CD4-positive, alpha-beta T cell treated with Interferon alpha-2 for 1 hour (primary cell): ENCODE measurements at places on chromosomes 11 and 22.

- no peak for DNase-seq
Measured at GRCh38 chr11:110242188-110242587, 54.2 kb downstream of the RDX start.

GRCh38 chr11:77771135-77771534 lies 49.4 kb downstream of the RSF1 start:
- no peak for DNase-seq

- DNase-seq: no peak
Measured at GRCh38 chr11:112315057-112315720, 54.5 kb upstream of the PLET1 start.

GRCh38 chr11:64371201-64371600 lies 12.2 kb downstream of the RPS6KA4 start:
- DNase-seq: no peak
